Osteoblast (primary cell): ENCODE measurements at places on chromosomes 13 and 19. TPM values are rescaled to one million over a fixed set of nuclear protein-coding genes. Genes with fewer than 3 reads are reported as not detected.

The ZNF471 gene
- 4.7 and 5.1 TPM in 2 replicates for total RNA-seq

The NBEA gene
- total RNA-seq: 3.2 and 4.0 TPM in 2 replicates

The C19orf18 gene
- 0.36 TPM in 1 of 2 replicates, not detected in the other for total RNA-seq

DNA sequence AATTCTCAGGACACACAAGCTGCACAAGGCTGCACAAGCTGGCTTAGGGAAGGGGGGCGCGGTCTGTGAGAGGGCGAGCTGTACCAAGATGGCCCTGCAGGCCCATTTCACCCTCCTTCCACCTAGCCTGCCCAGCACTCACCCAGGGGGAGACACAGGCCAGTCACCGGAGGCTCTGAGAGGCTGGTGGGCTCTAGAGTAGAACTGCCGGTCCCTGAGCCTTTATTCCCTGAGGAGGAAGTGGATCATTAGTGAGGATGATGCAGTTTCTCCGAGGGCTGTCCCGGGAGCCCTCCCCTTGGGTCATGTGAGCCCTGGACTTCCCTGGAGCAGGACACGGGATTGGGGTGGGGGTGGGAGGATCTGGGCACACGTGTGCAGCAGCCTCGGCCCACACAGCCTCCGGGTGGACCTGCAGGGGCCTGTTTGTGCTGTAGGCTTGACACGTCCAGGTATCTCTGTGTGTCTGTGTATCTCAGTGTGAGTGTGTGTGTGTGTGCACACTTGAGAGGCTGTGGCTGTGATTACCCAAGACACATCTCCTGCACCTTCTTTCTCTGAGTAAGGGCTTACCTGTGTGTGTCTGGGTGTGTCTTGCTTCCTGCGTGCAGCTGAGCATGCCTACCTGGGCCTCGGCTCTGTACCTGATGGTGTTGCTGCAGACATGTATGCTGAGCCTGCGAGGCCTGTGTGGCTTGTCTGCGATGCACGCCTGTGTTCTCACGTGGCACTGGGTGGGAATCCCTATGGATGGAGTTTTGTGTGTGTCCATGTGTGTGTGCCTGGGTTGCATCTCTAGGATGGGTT is at the start of gene ACP5:
Gene ACP5, minus strand, starts transcription at position 195 of the 807 bp plus-strand sequence. CDS start 328 bp downstream, outside the sequence.
- peak; percentile 74 for DNase-seq

- DNase-seq: no peak
These were observed 258.7 kb upstream of the GPC6 start for GRCh38 chr13:92967923-92968322.

GRCh38 chr19:41928221-41928683 is at the start of gene ERFL:
Gene ERFL, minus strand, starts transcription at chr19:41928449. Its CDS starts 15,530 bp downstream, at chr19:41912919.
- peak; percentile 95 for DNase-seq

DNA sequence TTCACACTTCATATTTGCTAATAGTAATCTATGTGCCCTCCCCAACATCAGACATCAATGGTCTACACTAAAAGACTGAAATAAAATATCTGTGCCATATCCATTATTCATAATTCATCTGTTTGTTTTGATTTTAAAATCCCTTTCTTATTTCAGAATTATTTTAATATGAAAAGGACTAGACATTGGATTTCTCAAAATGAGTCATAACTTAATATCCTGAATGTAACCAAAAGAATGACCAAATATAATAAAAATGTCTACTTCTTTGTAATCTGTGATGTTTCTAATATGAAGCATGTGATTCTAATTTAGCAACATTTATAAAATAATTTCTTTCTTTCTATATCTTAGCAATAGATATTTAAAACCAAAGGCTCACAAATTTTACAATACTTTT is 64.9 kb downstream of the MZT1 start:
- no peak for DNase-seq

GRCh38 chr13:83378908-83379307 is 503.4 kb downstream of the SLITRK1 start:
- peak; percentile 52 for DNase-seq

DNA sequence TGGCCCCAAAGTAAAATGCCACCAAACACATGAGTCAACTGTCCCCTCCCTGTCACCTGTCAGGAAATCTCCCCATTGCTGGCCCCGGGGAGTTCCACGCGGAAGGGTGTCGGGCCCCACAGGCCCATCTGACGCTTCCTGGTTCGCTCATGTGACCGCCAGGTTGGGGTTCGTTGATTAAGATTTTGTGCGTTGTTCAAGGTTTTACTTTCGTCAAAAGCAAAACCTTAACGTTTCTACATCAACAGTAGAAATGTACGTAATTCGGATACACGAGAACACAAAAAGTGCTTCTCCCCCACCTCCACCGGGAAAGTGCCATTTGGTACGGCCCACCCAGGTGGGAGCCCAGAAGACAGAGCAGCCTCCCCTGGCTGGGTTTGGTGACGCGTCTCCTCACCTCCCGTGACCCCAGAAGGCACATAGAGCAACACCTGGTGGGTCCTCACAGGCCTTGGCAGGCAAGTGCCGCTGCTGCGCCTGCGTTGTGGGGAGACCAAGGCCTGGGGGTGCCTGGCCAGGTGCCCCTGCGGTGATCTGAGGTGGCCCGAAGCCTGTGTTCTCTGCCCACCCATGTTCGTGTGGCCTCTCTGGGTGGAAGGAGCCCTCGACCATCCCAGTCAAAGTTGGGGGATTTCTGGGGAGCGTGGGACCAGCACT is 161.6 kb downstream of the KDM4B start:
- DNase-seq: no peak

DNA sequence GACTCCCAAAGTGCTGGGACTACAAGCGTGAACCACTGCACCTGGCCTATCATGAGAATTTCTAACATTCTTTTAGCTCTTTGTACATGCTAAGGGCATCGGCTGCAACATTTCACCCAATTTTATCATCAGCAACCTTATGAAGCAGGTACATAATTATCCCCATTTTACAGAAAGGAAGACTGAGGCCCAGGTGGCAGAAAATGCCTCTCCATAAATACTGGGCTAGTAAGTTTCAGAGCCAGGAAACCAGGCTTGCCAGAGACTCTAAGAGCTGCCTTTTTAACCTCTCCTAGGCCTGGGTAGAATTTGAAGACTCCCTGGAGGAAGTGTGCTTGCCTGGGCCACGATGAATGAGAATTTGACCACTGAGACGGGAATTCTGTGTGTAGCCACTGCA is 2.2 kb downstream of the ERCC2 start:
- DNase-seq: peak; percentile 49

DNA sequence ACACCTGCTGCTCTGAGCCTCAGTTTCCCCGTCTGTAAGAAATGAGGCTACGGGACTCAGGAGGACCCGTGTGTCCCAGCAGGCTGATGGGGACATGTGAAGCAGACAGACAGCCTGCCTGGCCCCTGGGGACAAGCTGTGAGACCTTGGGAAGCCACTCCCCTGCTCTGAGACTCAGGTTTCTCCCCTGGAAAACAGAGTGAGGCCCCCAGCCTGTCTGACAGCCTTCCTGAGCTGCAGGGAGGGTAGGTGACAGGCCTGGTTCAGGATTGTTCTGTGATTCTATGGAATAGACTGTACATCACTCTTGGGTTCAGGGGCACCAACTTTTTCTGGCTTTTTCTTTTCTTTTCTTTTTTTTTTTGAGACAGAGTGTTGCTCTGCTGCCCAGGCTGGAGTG is 2.9 kb upstream of the NTF4 start:
- DNase-seq: peak; percentile 82
